GM13976 (cell line): ENCODE measurements at places on chromosomes 1 and 21.

DNA sequence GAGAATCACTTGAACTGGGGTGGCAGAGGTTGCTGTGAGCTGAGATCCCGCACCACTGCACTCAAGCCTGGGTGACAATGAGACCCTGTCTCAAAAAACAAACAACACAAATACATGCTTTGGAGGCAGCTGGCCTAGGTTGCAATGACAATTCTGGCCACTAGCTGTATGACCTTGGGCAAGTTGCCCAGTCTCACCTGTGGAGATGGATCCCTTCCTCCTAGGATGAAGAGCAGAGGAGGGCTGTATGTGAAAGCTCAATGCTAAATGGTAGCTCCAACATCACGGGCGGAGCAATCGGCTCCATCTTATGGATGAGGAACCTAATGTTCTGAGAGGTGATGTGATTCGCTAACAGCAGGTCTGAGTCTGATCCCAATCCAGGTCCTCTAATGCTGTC lies 20.6 kb downstream of the ADORA1 start:
- no peak for DNase-seq

- DNase-seq, result peak; percentile 60
Observed at GRCh38 chr1:116514708-116515525, 55.9 kb downstream of the CD58 start.

GRCh38 chr1:183859831-183860230 lies 54.9 kb downstream of the RGL1 start:
- no peak for DNase-seq

DNA sequence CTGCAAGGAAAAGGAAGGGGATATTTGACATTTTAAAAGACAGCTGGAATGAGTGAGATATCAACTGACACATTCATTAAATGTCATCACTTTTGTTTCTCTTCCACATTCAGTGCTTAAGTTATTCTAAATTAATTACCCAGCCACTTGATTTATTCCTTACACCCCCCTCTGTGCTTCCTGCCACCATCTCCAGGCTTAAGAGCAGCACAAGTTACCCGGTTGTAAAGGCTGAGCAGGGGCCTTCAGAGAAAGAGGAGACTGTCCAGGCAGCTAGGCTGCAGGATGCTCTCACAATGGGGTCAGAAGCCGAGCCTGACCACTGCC lies 71.4 kb downstream of the SYT6 start:
- DNase-seq, result no peak

DNA sequence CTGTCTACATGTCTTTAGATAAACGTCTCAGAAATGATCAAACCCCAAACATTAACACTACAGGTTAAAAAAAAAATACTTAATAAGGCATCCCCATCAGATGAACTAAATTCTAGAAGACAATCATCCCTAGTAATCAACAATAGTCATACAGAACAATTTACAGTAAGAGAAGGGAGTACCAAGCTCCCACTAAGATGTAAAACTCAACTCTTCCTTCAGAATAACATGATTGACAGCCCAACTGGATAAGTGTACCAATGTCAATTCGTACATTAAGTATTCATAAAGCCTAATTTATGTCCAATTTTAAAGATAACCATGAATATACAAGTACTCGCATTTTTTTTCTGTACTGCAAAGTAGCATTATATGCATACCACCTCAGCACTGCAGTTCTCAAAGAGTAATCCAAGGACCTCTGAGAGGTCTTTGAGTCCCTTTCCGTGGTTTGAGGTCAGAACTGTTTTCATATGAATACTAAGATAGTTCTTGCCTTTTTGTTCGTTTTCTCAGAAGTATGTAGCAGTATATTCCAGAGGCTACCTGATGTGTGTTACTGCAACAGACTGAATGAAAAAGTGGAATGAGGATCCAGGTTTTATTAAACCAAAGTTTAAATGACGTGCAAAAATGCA lies 6.6 kb downstream of the SCAF4 start:
- DNase-seq, result no peak

- no peak for DNase-seq
Observed at GRCh38 chr1:40079774-40080400, 17.2 kb downstream of the PPT1 start.

DNA sequence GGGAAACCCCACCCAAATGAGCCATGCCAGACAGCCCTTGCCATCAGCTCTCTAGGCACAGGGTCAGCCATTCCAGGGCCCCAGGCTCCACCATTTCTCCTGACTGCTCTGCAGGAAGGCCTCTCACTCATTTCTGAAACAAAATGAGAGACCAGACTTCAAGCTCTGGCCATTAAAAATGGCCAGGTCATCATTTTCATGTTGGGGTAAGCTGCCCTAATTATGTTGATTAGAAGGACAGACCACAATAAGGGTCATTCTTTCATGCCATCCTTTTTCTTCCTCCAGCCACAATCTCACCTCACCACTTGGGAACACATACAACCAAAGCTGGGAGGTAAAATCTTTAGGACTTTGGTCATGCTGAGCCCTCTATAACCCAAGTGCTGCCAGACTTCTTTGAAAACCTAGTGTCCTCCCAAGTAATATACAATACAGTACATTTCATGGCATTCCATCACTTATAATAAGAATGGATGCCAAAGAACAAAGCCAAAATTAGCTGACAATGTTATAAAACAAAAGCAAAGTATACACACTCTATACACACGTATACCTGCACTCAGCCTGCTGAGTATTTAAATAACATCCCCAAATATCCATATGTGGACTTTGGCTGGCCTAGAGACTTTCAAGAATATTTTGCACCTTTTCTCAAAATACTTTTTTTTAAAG lies 22.4 kb upstream of the RBBP5 start:
- no peak for DNase-seq

DNA sequence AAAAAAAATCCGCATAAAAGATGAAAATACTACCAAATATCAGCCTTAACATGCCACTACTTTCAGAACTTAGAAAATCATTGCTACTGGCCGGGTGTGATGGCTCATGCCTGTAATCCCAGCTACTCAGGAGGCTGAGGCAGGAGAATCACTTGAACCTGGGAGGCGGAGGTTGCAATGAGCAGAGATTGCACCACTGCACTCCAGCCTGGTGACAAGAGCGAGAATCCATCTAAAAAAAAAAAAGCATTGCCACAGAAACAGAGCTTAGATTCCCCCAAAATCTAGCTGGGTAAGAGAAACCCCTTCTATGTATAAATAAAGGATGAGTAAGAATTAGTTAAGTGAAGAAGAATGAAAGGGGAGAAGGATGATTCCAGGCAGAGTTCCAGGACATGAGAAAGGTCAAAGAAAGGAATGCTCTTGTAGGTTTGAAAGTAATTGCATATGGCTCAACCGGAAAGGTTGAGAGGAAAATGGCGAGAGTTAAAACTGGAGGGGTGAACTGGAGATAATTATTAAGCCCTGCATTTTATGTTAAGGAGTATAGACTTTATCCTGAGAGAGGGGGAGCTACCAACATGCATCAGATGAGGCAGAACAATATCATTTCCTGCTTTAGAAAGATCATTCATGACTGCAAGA lies 19.7 kb upstream of the NRDC start:
- DNase-seq, result no peak

DNA sequence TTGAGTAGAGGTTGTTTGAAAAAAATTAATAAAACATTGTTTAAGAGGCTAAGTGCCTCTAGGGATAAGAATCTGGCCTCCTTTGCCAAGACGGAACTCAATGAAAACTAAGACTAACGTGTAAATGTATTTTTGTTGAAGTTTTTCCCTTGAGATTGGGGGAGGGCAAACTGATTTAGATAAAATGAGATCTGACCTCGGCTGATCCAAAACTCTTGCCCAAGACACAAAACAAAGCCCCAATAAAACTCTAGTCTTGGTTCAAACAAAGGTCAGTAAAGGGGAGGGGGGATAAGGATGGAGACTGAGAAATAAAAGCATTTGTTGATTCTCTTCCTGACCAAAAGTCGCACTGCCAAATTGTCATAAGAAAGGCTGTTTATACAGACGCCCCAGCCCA lies 134.8 kb upstream of the DPT start:
- DNase-seq, result no peak

- DNase-seq, result peak; percentile 45
Observed at GRCh38 chr1:50251702-50252101, 143.0 kb downstream of the ELAVL4 start.

DNA sequence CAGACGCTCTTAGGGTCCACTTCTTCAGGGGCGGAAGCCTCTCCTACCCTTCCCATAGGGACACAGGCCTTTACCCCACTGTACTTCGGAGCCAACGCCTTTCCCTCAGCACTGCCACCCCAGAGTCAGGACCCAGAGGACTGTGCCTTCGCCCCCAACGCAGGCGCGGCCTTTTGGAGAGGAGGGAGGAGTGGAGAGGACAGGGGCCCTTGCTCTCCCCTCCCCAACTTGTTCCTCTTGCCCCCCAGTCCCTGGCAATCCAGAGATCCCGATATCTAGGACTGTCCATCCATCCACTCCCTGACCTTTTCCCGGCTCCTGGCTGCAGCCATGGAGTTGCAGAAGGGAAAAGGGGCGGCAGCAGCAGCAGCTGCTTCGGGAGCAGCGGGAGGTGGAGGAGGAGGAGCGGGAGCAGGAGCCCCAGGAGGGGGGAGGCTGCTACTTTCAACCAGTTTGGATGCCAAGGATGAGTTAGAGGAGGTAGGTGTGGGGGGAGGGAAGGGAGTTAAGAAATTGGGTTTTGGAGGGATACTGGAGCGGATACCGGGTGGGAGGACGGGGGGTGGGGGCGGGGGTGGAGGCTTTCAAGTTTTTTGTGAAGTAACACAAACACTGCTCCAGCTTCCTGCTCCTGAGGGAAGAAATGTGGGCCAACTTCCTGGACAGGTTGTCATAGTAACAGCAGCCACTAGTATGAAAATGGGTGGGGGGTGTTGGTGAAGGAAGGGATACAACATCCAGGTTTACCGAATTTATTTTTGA lies 636 bp downstream of the INTS3 start:
- no peak for DNase-seq

DNA sequence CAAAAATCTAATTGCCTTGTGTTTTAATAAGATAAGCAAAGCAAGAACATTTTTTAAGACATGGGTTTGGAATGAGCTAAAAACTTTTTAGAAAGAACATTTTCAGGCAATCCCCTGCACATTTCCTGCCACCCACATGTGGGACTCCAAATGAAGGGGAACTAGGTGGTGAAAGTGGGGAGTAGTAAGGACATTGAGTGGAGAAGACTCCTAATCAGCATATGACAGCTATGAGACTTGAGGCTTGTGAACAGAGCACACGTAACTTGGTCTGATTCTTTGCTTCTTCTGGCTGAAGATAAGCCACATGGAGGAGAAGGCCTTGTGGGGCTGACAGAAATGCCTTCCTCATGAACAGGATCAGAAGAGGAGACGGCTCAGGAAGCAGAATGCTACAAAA lies 50.3 kb downstream of the FCER1A start:
- no peak for DNase-seq

GRCh38 chr21:24403221-24403620 lies 1204.1 kb downstream of the MRPL39 start:
- no peak for DNase-seq

GRCh38 chr1:32464191-32464715 lies 619 bp upstream of the ZBTB8B start:
- DNase-seq, result no peak

- no peak for DNase-seq
Observed at GRCh38 chr1:28070725-28071593, 17.5 kb downstream of the EYA3 start.

- no peak for DNase-seq
Observed at GRCh38 chr1:27886353-27886679, 14.0 kb downstream of the THEMIS2 start.

DNA sequence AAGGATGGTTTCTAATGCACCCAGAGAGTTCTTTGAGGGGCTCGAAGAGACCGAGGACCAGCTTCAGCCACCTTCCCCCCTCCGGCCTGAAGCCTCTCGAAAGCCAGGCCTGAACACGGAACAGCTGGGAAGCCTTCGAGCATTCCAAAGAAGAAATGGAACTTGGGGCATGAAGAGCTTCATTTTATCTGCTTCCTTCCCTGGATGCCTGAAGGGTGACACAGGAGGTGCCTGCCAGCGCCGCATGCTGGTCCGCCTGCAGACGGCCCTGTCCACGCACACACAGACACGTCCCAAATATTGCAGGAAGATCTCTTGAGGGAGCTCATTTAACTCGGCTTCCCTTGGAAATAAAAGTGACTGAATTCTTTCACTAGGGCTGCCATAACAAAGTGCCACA lies 73.7 kb downstream of the TOMM20 start:
- no peak for DNase-seq

DNA sequence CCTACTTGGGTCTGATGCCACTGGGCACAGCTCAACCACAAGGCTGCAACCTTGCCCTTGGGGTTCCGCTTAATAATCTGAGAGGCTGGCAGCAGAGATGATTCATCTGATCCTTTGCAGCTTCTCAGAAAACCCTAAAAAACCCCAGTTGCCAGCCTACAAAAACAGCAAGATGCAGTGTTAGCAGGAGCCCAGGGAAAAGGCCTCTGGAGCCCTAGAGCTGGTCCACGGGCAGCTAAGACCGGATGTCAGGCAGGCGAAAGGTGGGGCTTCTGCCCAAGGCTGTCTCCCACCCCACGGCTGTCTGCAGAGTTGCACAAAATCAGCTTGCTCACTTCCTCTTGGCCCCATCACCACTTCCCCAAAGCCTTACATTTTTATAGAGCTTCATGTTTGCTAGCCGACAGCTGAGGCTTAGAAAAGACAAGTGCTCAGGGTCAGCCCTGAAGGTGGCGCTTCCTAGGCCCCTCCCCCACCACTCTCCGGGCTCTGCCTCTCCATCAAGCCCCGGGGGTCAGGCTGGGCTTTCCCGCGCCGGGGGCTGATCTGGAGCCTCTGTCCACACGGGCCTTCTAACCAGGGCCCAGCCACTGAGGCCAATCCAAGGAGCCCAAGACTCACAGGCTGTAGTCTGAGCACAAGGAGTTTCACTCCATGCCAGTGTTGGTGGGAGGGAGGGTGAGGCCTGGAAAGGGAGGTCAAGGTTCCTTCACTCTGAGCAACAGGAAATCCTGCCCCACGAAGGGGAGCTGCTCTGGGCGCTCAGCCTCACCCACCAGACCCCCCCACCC lies 4.2 kb upstream of the ADORA3 start:
- DNase-seq, result peak; percentile 71

DNA sequence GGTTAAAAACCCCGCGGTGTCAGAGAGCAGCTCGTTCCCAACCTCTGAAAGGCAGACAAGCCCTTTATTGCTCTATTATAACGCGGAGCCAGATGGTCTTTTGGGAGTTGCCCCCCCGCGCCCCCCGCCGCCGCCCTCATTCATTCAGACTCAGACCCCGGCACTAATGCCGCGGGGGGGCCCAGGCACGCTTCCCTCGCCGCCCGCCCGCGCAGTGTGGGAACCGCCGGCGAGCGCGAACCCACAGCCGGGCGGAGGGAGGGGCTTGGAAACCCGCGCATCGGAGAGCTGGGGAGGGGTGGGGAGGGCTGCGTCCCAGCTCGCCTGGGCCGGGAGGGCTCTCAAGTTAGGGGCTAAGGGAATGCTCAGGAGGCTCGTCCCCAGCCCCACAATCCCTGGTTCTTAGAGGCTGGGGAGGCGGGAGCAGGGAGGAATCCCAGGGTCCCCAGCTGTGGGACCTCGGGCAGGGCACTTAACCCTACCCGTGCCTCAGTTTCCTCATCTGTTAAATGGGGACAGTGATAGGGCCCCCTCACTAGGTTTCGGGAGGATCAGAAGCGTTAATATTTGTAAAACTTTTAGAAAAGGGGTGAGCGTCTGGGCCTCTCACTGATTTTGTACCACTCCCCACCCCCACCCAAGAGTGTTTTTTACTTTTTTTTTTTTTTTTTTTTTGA lies 10.9 kb upstream of the HES5 start:
- DNase-seq, result no peak

GRCh38 chr1:205042911-205043806 lies at the start of gene CNTN2:
Gene CNTN2 (plus strand): TSS chr1:205043212. CDS start chr1:205053186, 9,974 bp downstream.
- DNase-seq, result no peak
